CD4-positive, CD25-positive, alpha-beta regulatory T cell (primary cell): ENCODE measurements at places on chromosomes 13 and 19. TPM values are rescaled to one million over a fixed set of nuclear protein-coding genes. Genes with fewer than 3 reads are reported as not detected.

- no peak for DNase-seq
Observed at GRCh38 chr19:5361407-5361806, 20.8 kb upstream of the PTPRS start.

- no peak for DNase-seq
Observed at GRCh38 chr19:46732966-46733689, 12.7 kb upstream of the FKRP start.

GRCh38 chr13:50170447-50171037 lies 155.3 kb downstream of the KCNRG start:
- DNase-seq = no peak

Gene KASH5
- polyA plus RNA-seq = not detected

Gene LGALS14
- polyA plus RNA-seq = 0.73 TPM
